NCI-H345 (cell line): ENCODE measurements at places on chromosomes 7 and 10.

- peak; percentile 18 for DNase-seq
Observed at GRCh38 chr7:151518105-151518946, 1.4 kb downstream of the RHEB start.

DNA sequence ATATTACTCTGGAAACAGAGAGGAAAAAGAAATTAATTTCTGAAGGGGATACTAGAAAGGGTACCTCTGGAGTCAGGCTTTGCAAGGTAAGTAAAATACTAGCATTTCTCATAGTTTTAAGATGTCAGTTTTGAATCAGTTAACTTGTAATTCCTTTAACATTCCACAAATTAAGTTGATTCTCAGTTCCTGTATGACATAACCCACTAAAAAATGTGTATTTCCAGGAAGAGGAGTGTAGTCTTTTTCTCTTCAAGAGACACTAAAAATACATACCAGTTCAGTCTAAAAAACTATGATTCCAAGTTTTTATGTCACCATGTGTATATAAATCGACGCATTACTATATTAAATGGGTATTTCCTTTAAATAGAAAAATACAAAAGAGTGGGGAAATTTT, 113.2 kb downstream of the CDK6 start:
- no peak for DNase-seq

- DNase-seq, result no peak
Observed at GRCh38 chr7:50667789-50668226, 102.6 kb upstream of the DDC start.

- DNase-seq, result no peak
Observed at GRCh38 chr10:22648547-22648961, 65.8 kb downstream of the PIP4K2A start.

GRCh38 chr7:105647591-105647990, 66.3 kb upstream of the EFCAB10 start:
- peak; percentile 65 for DNase-seq

- no peak for DNase-seq
Observed at GRCh38 chr10:44949915-44950314, 9.7 kb upstream of the RASSF4 start.

- peak; percentile 36 for DNase-seq
Observed at GRCh38 chr7:139231513-139232376, 708 bp downstream of the UBN2 start.

GRCh38 chr10:109727436-109727835, 195.9 kb downstream of the XPNPEP1 start:
- DNase-seq, result no peak

DNA sequence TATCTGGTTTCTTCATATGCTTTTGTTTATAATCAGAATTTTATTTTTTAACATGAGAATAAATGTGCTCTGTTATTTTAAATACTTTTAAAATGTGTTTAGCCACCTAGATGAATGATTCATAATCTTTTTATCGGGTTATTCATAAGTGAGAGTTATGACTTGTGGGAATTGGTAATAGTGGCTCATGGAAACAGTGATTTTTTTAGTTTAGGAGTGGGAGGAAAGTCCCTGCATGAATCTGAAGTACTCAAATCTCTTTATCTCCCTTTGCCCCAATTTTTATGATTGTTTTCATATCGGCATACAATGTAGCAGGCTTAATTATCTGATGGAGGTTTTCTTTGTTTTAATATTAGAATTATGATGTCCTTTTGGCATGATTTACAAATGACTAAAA, 42.9 kb downstream of the TAX1BP1 start:
- DNase-seq, result no peak

- no peak for DNase-seq
Observed at GRCh38 chr7:68936471-68937035, 661.7 kb upstream of the AUTS2 start.

GRCh38 chr7:1436608-1437007, 22.7 kb downstream of the MICALL2 start:
- DNase-seq, result no peak

- no peak for DNase-seq
Observed at GRCh38 chr7:4113976-4114375, 568.1 kb upstream of the FOXK1 start.

DNA sequence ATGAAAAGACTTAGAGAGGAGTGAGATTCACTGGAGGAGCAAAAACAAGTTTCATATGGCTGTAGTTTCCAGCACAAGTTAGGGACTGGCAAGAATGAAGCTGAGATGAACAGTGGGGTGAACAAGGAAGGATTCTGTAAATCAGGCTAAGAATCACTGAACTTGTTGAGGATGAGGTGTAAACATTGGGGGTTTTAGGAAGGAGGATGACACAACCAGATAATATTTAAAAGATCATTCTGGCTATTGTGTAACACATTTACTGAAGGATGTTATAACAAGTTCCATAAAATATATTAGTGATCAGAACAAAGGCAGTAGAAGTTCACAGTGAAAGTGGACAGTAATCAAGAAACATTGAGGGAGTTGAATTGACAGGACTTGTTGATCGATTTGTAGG, 68.9 kb downstream of the CD36 start:
- DNase-seq, result no peak

GRCh38 chr10:58164517-58164916, 103.2 kb downstream of the IPMK start:
- no peak for DNase-seq

GRCh38 chr10:17085011-17085725, 44.4 kb downstream of the CUBN start:
- no peak for DNase-seq

DNA sequence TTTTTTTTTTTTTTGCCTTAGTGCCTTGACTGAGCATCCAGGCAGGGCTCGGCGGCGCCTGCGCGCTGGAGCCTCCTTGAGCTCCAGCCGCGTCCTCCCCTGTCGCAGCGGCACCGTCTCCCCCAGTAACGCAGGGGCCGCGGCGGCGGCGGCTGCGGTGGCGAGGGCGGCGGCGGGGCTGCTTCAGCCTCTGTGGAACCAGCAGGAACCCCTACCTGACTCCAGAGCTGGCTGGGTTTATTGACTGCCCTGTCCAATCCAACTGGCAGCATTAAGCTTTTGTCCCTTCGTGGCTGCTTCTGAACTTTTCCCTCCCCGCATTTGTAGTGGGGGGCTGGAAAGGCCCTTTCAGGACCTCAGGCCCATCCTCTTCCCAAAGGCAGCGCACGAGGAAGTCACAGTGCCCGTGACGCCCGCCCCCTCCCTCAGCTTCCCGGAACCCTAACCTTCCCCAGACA, at the start of gene GPR85:
GPR85 (minus strand) TSS at position 397 of the 458 bp plus-strand sequence. CDS start 2,106 bp downstream, outside the sequence.
- peak; percentile 71 for DNase-seq

- DNase-seq, result no peak
Observed at GRCh38 chr7:132793474-132793873, 217.2 kb upstream of the PLXNA4 start.

GRCh38 chr7:150941351-150942000, 36.6 kb downstream of the KCNH2 start:
- peak; percentile 41 for DNase-seq

- DNase-seq, result no peak
Observed at GRCh38 chr10:43254881-43255633, 11.8 kb downstream of the RASGEF1A start.

- DNase-seq, result no peak
Observed at GRCh38 chr7:77284005-77284404, 84.4 kb upstream of the FGL2 start.

DNA sequence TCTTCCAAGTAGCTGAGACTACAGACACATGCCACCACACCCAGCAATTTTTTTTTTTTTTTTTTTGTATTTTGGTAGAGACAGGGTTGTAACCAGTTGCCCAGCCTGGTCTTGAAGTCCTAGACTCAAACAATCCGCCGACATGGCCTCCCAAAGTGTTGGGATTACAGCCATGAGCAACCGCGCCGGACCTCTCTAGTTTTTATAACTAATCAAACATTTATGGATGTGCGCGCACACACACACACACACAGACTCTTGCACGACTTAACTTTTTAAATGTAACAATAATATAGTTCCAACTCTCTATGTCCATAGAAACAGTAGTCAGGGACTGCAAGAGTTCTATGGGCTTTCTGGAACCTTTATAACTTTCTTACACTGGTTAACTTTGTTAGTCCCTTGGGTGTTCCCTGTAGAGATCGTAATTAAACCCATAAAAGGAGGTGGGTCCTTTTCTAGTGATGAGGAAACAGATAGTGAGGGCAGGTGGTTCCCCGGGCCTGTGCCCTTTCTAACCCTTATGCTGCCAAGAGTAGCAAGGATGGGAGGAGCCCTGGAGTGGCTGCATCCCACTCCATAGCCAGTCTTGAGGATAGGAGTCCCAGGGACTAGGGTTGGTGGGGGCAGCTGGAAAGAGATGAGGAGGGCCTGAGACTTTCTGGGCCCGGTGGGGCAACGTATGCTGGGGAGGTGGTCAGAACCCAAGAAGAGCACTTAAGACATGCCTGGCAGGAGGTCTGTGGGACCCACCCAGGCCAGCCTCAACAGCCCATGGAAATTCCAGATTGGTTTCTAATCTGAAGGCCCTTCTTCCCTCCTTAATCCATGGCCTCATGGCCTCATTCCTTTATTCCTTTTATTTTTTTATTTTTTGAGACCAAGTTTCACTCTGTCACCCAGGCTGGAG, 8.6 kb downstream of the MARVELD1 start:
- DNase-seq, result no peak

GRCh38 chr7:79502151-79502550, 48.7 kb upstream of the MAGI2 start:
- no peak for DNase-seq

DNA sequence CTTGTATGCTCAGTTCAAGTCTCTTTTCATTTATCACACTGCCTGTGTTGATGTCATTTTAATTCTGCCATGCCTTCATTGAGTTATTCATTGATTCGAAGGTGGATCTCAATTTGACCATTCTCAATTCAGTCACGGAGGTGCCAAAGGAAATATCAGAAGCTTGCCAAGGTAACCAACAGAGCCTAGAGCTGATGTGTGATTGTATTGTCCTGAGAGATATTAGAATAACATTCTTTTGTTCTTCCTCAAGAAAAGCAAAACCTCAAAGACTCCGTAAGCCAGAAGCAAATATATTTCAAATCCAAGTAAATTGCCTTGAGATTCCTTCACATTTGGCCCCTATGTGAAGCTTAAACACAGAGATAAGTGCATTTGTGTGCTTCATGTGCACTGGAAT, 345.3 kb downstream of the CXCL12 start:
- DNase-seq, result no peak

DNA sequence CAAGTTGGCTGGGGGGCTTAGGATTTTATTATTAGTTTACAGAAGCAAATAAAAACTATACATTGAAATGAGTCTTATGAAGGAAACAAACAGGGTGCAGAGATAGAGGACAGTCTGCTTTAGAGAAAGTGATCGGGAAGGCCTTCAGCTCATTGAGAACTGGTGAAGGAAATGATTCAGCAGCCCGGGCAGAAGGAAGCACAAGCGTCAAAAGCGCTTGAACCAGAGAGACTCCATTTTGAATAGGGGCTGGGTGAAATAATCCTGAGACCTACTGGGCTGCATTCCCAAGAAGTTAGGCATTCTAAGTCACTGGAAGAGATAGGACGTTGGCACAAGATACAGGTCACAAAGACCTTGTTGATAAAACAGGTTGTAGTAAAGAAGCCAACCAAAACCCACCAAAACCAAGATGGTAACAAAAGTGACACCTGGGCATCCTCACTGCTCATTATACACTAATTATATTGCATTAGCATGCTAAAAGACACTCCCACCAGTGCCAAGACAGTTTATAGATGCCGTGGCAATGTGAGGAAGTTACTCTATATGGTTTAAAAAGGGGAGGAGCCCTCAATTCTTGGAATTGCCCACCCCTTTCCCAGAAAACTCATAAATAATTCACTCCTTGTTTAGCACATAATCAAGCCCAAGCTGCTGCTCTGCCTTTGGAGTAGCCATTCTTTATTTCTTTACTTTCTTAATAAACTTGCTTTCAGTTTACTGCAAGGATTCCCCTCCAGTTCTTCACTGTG, 83.1 kb upstream of the MPP7 start:
- no peak for DNase-seq

GRCh38 chr7:25656581-25657026, 428.3 kb upstream of the NPVF start:
- no peak for DNase-seq

DNA sequence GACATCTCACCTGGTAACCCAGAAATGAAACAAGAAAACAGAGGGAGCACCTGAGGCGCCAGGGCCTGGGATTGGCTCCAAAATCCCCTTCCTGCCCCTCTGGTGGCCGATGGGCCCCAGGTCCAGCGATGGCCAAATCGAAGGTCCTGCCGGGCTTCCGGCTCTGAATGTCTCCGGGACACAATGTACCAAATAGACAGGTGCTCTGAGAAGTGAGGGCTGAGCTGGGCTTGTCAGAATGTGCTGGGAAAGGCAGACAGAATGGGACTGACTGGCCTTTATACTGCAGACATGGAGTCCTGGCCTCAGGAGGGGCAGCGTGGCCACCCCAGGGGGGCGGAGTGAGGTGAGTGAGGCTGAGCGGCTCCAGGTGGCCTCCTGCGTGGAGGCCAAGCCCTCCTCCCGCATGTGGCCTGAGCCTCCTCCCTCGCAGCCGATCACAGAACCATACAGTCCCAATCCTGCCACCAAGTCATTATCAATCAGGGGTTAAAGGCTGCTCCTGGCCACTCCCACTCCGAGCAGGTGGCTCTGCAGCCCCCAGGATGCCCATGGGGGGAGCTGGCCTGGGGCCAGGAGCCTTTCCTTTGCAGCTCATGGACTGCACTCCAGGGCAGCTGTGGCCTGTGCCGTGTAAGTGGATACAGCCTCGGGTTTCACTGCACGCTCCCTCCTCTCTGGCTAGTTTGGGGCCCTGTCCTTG, 185.5 kb downstream of the ADARB2 start:
- peak; percentile 69 for DNase-seq

- no peak for DNase-seq
Observed at GRCh38 chr7:132140341-132140740, 435.9 kb downstream of the PLXNA4 start.

- no peak for DNase-seq
Observed at GRCh38 chr7:26193432-26194207, 6.9 kb downstream of the HNRNPA2B1 start.

DNA sequence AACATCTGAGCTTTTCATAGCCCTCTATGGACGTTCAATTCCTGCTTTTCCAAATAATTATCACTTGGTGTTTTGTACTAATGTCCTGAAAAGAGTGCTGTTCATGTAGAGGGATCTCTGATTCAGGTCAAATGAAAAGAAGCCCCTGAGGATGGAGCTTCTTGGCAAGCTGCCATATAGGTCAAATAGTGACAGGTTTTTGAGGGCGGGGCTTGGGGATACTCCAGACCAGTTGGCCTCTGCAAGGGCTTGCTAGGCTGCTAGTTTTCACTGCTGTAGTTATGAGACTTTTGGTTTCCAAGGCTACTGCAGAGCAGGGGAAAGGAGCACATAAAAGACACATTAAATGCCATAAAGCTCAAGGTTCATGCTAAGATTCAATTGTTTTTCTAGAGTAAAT, 257.2 kb upstream of the CACNA2D1 start:
- DNase-seq, result peak; percentile 8

GRCh38 chr10:63157845-63158624, 24.9 kb downstream of the NRBF2 start:
- peak; percentile 72 for DNase-seq

DNA sequence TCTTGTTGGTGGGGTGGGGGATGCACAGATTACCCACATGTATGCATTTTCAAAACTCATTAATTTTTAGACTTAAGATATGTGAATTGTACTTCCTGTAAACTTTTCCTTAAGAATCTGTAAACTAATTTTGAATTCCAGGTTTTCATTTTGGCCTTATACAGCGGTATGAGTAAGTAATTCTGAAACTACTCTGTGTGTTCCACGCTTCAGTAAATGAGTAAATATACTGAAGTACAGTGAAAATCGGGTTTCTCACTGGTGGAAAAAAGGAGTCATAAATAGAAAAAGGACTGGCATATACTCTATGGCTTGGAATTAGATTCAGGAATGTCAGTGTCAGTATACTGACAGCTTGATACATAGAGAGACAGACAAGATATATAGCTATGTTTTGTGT, 72.8 kb downstream of the CTTNBP2 start:
- peak; percentile 45 for DNase-seq

GRCh38 chr7:6623589-6624245, 8.3 kb downstream of the ZNF853 start:
- DNase-seq, result no peak
